ENCODE measurements at places on chromosomes 1 and 21. TPM values are rescaled to one million over a fixed set of nuclear protein-coding genes. Genes with fewer than 3 reads are reported as not detected.

Gene GIPC2
- 9.6 TPM for total RNA-seq

Gene ZSWIM5
- 1.6 TPM for total RNA-seq

Gene PAQR6
- 1.6 TPM for total RNA-seq

Gene GJA9
- total RNA-seq: not detected

Gene FAM151A
- not detected for total RNA-seq

Gene PADI3
- not detected for total RNA-seq
